Large intestine (tissue), 12 donors: ENCODE measurements at places on chromosomes 4 and X. TPM values are rescaled to one million over a fixed set of nuclear protein-coding genes. Genes with fewer than 3 reads are reported as not detected.

The RNF128 gene
- polyA plus RNA-seq, result 105 TPM

The AR gene
- 0.45 TPM for polyA plus RNA-seq

DNA sequence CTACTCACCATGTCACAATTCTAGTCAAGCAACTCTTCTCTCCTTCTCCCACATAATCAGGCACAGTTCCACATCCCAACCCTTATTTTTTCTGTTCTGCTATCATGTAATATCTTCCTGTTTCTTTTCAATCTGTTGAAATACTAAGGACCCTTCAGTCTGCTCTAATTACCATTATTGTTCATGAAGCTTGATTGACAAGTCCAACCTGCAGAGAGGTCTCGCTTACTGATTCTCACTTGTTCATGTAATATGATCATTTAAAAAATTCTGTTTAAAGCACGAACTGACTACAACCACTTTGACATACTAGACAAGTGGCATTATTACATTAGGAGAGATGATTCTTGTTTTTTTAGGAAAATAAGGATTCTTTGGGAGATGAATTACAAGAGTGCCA lies 108.6 kb upstream of the MAD2L1 start:
- no peak for DNase-seq

- no peak for DNase-seq
These were observed 51.8 kb upstream of the JADE1 start for GRCh38 chr4:128757712-128758111.

GRCh38 chr4:62204136-62204535 lies 1004.0 kb downstream of the ADGRL3 start:
- DNase-seq, result no peak

DNA sequence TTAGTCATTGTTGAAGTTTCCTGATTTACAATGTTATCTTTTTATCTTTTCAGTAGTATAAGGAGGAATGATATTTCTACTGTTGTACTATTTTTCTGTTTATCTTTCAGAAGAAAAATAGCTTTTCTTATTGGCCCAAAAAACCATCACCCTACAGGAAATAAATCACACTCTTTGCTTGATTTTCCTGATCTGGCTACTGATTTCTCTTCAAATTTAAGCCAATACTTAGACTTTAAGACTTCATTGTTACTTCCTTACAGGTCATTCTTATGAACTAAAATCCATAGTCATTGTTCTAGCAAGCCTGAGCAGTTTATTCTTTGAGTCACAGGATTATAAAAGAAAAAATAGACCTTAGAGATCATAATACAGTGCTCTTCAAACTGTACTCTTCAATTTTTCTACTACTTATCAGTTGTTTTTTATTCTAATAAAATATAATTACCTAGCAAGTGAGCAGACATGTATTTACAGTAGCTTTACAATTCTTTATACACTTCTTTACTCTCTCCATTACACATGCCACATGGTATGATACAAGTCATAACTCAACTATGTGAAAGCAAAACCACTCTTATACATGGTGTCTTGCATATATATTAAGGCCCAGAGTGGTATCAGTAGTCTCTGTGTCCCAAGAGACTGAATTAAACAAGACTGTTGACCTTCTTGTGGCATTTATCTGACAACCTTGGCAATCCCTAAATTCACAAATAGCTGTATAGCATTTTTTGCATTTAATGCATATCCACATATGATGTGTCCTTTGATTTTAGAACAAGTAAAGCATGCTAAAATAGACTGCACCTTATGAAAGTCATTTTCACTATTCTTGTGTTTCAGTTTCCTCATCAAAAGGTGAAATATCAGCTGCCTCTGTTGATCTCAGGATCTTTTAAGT lies 47.9 kb downstream of the TET2 start:
- DNase-seq, result no peak

DNA sequence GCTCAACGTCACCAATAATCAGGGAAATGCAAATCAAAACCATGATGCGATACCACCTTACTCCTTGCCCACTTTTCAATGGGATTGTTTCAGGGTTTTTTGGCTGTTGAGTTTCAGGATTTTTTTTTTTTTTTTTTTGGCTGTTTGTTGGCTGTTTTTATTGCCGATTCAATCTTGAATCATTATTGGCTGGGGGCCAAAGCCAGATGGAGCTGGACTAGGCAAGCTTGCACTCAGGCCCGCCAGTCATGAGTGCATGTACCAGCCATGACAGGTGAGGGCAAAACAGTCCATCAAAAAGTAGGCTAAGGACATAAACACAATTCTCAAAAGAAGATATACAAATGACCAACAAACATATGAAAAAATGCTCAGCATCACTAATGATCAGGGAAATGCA lies 13.3 kb downstream of the YIPF7 start:
- no peak for DNase-seq

The FGA gene
- 23.0 TPM for polyA plus RNA-seq

The SPANXN5 gene
- not detected for polyA plus RNA-seq

DNA sequence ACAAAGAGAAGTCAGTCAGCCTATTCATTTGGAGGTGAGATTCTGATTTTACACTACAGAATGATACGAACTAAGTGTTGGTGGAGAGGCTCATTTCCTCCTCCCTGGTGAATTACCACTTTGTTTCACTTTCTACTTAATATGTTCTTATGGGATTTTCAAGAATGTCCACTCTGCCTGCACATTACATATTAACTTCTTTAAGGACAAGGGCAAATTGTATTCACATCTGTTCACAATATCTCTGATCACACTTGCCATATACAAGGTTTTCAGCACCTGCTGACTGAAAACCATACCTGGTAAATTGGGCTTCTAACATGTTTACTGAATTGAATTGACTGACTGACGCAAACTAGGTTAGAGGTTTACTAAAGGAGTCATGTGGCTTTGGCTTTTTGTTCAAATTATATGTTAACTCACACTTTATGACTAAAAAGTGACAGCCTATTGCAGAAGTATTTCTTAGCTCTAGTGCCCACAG lies 188.4 kb upstream of the MBNL3 start:
- DNase-seq, result no peak

The CC2D2A gene
- 16.4 TPM for polyA plus RNA-seq

The ZFP42 gene
- polyA plus RNA-seq, result 0.34 TPM

The MAGEA9B gene
- polyA plus RNA-seq, result not detected

GRCh38 chr4:1996866-1997611 lies 11.7 kb downstream of the NELFA start:
- no peak for DNase-seq

The ASB12 gene
- polyA plus RNA-seq, result 0.52 TPM

The TRIML2 gene
- polyA plus RNA-seq, result not detected

The TCEAL2 gene
- 6.6 TPM for polyA plus RNA-seq

GRCh38 chrX:21700275-21700674 lies 42.1 kb upstream of the KLHL34 start:
- no peak for DNase-seq

DNA sequence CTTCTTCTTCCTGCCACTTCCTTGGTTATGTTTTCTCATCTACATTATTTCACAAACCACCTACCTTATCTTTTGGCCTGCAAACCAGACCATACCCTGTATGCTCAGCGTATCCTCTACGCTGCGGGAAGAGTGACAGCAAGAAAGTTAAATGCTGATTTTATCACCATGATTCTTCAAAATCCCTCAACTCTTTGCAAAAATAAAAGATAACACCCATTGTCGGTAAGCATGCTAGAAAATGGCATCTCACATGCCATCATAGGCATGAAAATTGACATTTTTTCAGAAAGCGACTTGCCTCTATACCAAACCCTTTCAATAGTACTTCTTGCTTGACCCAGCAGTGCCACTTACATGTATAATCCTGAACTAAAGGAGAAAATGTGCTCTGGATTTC lies 102.0 kb downstream of the HPGD start:
- no peak for DNase-seq

The NDST4 gene
- polyA plus RNA-seq, result 0.73 TPM

- no peak for DNase-seq
These were observed 83.7 kb upstream of the DHRSX start for GRCh38 chrX:2584251-2585157.
